ENCODE measurements at places on chromosomes 6 and 20. TPM values are rescaled to one million over a fixed set of nuclear protein-coding genes. Genes with fewer than 3 reads are reported as not detected.

Gene RGS17
- total RNA-seq, result 8.5 TPM

Gene SSTR4
- total RNA-seq, result 0.12 TPM

Gene UNC93A
- not detected for total RNA-seq

Gene SYNDIG1
- 1.4 TPM for total RNA-seq

All from A549 treated with GW870086 at 1 μM for 4 hours (cell line).